ENCODE measurements at places on chromosomes 4 and X.

- no peak for DNase-seq
Observed at GRCh38 chr4:6183740-6184139, 16.6 kb downstream of the JAKMIP1 start.

DNA sequence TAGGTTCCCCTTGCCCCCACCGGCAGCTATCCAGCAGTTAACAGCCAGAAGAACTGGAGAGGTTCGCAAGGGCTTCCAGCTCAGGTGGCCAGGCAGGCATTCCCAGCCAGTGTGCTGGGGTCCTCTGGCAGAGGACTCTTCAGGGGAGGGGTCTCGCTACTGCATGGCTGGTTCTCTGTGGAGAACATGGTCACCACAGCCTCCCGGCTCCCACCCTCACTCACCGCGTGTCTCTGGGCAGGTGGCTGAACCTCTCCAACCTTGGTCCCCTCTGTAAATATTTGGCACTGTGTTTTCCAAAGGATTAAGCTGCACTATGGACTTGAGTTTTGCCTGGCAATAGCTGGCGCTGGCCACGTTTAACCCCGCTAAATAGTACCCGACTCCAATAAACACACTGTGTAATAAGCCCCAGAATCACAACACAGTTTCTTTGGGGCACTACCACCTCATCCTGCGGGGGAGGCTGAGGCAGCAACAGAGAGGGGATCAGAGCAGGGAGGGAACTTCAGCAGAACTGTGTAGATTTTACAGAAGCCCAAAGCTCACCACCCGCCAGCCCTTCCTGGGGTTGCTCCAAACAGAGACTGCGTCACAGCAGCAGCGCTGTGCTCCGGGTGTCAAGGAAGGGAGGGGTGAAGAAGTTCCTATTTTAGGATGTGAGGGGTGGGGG lies 15.2 kb downstream of the BCOR start:
- no peak for DNase-seq

GRCh38 chr4:96974295-96974694 lies 1134.4 kb downstream of the PDHA2 start:
- DNase-seq: no peak

GRCh38 chr4:47031751-47032404 lies 511 bp downstream of the GABRB1 start:
- no peak for DNase-seq

GRCh38 chr4:112860830-112861690 lies 188.4 kb upstream of the ANK2 start:
- no peak for DNase-seq

DNA sequence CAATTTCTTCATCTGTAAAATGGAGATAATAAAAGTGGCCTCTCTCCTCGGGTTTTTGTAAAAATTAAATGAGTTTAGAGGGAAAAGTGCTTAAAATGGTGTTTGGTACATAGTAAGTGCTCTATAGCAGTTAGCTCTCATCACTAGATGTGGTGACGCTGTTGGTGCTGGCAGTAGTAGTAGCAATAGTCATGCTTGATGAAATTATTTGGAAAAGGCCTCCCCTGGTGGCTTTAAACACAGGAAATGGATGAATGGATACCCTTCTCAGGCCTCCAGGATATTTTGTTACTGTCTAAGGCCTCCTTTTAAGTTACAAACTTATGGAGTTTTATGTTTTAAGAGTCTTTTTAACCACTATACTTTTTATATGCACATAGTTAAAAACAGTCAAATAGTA lies 142.9 kb downstream of the CBR4 start:
- DNase-seq: no peak

DNA sequence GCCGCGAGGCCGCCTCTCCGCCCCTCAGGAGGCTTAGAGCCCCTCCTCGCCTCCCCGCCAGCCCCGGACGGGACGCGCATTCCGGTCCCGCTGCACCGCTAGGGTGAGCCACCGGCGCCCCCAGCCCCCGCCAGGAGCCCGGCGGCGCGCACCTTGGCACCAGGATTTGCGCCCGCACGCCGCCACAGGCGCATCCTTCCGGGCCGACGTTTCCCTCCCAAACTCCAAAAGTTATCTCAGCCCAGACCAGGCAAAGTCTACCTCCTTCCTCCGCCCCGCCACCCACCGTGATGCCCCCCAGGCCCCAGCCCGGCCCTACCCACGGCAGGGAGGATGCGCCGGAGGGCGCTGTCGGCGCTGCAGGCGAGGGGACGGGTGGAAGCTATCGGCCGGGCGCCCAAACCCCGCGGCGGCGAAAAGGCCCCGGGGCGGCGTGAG lies 538 bp downstream of the SCML2 start:
- DNase-seq: no peak

- DNase-seq: no peak
Observed at GRCh38 chrX:128581615-128582014, 529.4 kb upstream of the ACTRT1 start.

DNA sequence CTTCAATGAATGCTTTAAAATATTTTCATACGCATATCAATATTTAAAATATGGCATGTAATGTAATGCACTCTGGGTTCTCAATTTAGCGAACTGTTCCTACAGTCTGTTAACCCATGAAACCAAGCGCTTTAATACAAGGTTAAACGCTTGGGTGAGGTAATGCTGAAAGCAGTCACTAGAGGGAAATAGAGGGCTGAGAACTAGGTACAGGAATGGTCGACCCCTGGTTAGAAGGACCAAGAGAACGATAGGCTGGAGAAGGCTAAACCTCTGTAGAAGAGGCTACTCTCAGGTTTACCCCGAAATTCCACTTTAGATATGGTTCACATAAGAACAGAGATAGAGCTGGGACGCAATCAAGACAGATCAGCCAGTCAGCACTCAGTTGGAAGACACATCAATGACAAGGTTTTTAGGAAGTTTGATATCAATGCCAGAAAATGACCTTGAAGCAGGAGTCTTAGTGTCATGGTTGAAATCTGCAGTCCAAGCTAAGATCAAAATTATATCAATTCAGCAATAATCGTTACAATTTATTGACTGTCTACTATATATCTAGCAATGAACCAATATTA lies 26.9 kb downstream of the ARSJ start:
- no peak for DNase-seq

DNA sequence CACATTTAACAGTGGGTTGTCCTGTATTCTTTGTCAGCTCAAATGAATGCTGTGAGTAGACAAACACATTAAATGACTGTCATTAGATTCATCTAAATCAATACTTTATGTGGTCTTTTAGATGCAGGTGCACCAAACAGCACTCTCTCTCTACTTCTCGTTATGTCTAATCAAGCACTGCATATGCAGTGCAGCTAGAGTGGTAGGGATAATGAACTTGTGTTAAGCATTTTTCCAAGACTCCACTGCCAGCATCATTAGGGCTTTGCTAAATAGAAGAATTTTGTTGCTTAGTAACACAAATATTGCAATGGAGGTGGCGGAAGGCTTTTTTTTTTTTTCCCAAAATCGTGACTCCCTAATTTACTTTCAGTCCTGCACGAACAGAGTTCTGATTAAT lies 447.0 kb upstream of the GALNT7 start:
- no peak for DNase-seq

DNA sequence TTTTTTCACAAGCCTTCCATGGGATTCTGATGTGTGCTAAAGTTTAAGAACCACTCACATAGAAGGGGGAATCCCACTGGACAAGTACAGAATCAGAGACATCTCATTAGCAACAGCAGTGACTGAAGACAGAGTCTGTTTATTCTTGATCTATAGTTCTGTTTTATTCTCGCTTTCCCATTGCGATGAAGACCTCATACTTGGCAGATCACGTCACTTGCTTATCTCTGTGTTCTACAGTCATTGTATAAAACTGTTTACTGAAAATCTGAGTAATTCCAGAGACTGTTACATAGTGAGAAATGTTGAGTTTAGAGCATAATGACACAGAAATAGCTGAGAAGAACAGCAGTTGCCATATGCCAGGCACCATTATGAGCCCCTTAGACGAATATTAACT lies 185.5 kb downstream of the PTTG2 start:
- DNase-seq: no peak

- DNase-seq: no peak
Observed at GRCh38 chrX:54181202-54181953, 1.7 kb downstream of the FAM120C start.

GRCh38 chrX:42519666-42520231 lies 258.2 kb downstream of the PPP1R2C start:
- DNase-seq: no peak

GRCh38 chrX:111581086-111581485 lies 69.6 kb downstream of the SERTM2 start:
- no peak for DNase-seq

- DNase-seq: no peak
Observed at GRCh38 chr4:48590884-48591283, 100.8 kb downstream of the ZAR1 start.

- DNase-seq: no peak
Observed at GRCh38 chrX:53939127-53939526, 105.1 kb downstream of the PHF8 start.

GRCh38 chr4:113586072-113586471 lies 175.5 kb downstream of the CAMK2D start:
- DNase-seq: no peak

GRCh38 chr4:98000940-98001339 lies 142.3 kb downstream of the STPG2 start:
- DNase-seq: no peak

DNA sequence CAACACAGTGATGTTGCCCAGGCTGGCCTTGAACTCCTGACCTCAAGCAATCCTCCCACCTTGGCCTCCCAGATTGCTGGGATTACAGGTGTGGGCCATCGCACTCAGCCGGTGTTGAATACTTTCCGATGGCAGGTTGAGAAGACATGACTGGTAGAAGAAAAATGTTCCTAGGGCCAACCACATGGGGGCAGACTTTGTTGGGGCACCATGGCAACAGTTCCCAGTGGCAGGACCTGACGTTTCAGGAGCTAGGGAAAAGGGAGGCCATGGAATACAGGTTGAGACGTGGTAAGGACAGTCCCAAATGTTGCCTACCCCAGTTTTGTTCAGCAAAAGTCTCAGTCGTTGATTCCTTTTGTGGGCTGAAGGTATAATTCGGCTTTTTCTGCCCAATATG lies 134.6 kb downstream of the ASMT start:
- DNase-seq: no peak

GRCh38 chrX:70132877-70133302 lies 357 bp upstream of the IGBP1 start:
- no peak for DNase-seq

DNA sequence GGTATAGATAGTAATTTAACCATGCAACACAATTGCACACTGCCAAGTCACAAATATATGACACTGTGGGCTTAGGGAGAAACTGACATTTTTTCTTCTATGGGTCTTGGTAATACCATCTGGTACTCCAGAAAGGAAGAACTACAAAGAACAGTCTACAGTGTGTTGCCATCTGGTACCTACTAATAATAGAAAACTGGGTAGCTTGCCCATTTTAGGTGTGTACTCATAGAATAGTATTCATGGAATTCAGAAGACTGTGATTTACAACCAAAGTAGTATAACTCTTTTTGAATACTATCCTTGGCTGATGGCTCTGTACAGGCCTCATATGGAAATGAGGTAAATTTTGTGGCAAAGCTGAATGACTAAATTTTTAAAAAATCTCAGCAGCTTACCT lies 132.6 kb upstream of the RPS6KA6 start:
- no peak for DNase-seq

- no peak for DNase-seq
Observed at GRCh38 chr4:40196272-40196671, 559 bp upstream of the RHOH start.

GRCh38 chr4:7590189-7590588 lies 155.5 kb upstream of the PSAPL1 start:
- DNase-seq: no peak

- no peak for DNase-seq
Observed at GRCh38 chr4:19193274-19193981, 1058.3 kb upstream of the SLIT2 start.

DNA sequence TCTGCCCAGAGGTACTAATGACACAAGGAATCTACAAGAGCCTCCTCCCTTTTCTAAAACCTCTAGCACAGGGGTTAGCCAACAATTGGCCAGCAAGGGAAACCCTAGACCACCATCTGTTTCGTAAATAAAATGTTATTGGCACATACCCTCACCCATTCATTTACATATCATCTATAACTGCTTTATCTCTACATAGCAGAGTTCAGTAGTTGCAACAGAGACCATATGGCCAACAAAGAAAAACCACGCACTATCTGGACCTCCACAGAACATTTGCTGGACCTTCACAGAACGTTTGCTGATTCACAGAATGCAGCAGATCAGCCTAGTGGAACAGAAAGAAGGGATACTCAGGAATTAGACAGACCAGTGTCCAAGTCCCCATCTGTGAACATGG lies 9.4 kb downstream of the SLC2A9 start:
- no peak for DNase-seq

- DNase-seq: no peak
Observed at GRCh38 chr4:166165829-166166420, 292.9 kb downstream of the TLL1 start.

GRCh38 chr4:69811166-69811565 lies 48.8 kb downstream of the SULT1E1 start:
- no peak for DNase-seq

GRCh38 chrX:49958727-49959485 lies 36.5 kb downstream of the CLCN5 start:
- no peak for DNase-seq

GRCh38 chr4:25783943-25784342 lies 78.8 kb downstream of the SEL1L3 start:
- no peak for DNase-seq

DNA sequence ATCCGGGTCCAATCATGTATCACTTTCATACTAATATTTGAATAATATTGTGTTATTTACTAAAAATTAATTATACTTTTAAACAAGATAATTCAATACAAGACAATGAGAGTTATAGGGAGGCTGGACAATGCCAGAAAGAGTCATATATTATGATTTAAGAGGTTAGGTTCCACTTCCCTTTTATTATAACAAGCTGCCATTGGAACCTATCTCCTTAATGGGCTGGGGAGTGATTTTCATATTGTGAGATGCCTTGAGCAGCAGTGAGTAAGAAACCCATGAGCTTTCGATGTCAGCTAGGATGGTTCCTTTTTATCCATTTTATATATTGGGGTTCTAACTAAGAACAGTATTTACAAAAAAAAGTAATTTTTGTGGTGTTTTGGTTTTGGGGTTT lies 91.8 kb downstream of the MAB21L2 start:
- DNase-seq: no peak

DNA sequence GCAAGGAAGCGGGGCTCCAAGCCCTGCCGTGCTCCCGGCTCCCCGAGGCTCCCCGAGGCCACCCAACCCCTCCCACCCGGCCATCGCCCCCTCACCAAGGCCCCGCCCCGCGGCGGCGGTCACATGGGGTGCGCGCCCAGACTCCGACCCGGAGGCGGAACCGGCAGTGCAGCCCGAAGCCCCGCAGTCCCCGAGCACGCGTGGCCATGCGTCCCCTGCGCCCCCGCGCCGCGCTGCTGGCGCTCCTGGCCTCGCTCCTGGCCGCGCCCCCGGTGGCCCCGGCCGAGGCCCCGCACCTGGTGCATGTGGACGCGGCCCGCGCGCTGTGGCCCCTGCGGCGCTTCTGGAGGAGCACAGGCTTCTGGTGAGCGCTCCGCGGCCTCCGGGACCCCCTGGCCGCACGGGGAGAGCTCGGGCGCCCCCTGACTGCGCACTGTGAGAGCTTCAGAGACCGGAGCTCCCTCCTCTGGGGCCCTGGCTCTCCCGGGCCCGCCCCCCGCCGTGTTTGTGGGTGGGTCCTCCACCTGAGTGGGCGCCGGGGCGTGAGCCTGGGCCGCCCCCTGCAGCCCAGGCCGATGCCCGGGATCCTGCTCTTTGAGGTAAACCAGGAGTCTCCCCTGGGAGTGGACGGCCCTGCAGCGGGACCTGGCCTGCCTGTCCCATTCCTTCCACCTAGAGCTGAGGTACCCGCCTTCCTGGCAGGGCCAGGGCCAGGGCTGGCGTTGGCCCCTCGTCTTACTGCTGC lies at the start of gene IDUA:
IDUA (plus strand) TSS at position 166 of the 745 bp plus-strand sequence; CDS start at position 207, 41 bp downstream.
- peak; percentile 85 for DNase-seq

Data from stimulated activated CD8-positive, alpha-beta memory T cell treated with anti-CD3 and anti-CD28 coated beads, Interleukin-15, amount 100 ng/mL, for 4 hours (primary cell).